ENCODE measurements at places on chromosomes 4 and X.

- no peak for DNase-seq
These were observed 231.1 kb upstream of the CENPE start for GRCh38 chr4:103429283-103429682.

DNA sequence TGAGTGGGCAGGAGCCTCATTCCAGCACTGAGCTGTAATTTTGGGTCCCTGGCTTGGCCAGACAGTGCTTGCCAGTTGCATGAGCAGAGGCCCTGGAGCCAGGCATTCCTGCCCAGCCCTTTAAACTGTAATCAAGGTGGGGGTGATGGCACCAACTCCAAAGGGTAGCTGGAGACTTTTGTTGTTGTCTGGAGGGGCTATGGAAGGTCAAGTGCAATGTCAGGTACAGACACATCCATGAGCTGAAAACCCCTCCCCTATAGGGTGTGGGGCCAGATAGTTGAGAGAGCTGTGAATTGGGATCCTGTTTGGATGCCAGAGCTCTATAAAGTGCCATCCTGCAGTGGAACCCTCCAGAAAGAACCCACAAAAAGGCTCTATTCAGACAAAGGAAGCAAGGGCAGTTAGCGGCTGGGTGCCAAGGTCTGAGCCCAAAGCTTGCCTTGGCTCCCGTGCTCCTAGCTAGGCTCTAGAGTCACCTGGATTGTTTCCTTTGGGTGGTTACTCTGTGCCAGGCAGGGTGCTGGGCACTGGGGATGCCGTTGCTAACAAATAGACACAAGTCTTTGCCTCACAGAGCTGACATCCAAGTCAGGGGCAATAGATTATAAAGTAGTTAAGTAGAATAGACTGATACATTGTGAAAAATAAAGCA is 163.0 kb downstream of the EFNB1 start:
- no peak for DNase-seq

- no peak for DNase-seq
These were observed 254.7 kb downstream of the FBXW7 start for GRCh38 chr4:152281211-152281610.

GRCh38 chr4:16824278-16824806 is 74.1 kb downstream of the LDB2 start:
- no peak for DNase-seq

DNA sequence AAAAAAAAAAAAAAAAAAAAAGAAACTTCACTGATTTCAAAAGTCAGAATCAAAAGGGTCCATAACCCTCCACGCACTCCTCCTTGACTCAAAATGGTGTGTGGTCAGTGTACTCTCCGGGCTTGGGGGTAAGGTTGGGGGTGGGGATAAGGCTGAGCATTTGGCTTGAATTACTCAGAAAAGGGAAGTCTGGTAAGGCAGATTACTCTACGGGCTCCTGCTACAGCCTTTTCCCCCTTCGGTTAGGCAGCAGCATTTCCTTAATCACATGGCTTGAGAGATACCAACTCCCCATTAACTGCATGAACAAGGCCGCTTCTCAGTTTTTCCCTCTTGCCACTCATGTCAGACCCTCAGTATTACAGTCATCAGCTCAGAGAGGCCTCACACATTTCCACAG is 135.4 kb upstream of the DUSP21 start:
- no peak for DNase-seq

DNA sequence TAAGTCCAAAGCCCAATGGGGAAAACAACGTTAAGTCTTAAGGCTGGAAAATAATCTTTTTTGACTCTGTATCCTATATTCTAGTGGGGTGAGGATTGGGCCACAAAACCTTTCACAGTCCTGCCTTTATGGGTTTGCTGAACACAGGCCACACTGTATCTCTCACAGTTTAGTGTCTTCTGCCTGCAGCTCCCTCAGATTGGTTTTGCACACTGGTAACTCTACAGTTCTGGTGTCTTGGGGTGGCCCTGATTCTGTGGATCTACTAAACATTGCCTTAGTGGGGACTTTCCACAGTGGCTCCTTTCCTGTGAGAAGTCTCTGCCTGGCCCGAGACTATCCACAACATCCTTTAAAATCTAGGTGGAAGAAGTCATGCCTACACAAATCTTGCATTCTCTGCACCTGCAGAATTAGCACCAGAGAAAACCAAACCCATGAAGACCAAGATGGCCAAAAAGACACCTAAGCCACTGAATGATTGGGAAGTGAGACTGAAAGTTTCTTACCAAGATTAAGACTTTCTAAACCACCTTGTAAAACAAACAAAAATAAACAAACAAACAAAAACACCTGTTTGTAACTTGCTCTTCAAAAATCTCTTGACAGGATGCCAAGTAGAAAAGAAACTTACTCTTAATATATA is 150.4 kb upstream of the PCDH10 start:
- DNase-seq: no peak

- no peak for DNase-seq
These were observed 134.1 kb upstream of the CPXCR1 start for GRCh38 chrX:88612870-88613329.

DNA sequence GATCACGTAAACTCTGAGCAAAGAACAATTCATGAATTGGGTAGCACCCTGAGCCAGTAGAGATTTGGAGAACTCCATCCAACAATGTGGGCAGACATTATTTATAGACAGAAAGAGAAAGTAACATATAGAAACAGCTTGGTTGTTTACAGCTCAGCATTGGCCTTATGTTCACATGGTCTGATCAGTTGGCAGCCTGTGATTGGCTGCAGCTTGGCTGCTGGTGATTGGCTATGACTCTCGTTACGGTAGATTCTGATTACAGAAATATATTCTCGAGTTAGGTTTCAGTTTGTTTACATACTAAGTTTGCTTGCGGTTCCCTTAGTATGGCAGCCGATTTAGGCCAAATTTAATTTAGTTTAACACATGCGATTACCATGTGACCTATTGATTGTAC is 663.4 kb downstream of the RAPGEF2 start:
- DNase-seq: no peak
